ENCODE measurements at places on chromosomes 12 and 14.

DNA sequence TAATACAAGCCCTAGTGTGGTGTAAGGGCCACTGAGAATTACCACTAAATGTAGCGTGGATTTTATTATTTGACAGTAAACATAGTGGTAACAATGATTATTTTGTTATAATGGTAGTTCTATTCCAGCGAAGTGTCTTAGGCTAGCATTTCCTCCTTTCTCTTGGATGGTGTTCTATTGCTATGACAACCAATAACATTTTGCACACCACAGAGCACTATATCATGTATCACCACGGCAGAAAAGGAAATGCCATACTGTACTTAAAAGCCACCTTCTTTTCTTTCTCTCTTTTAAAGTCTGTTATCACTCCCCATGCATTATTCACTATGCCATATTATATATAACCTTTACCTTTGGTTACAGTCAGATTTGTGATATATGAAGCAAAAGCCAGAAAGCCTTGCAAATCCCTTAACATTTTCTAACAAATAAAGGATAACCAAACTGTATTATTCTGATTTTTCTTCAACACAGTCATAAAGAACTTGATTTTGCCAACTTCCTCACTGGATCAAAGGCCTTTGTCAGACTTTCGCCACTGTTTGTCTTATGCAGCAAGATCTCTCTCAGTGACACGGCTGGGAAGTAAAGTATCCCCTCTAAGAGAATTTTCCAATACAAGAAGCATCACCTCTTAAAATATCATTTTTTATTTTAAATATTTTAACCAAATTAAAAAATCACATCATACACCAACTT, 195.8 kb downstream of the FOXN3 start:
- no peaks in the 10 kb centered on the region for H3K27me3 ChIP-seq
- DNase-seq = no peak
- H3K36me3 ChIP-seq = no peaks in the 10 kb centered on the region

DNA sequence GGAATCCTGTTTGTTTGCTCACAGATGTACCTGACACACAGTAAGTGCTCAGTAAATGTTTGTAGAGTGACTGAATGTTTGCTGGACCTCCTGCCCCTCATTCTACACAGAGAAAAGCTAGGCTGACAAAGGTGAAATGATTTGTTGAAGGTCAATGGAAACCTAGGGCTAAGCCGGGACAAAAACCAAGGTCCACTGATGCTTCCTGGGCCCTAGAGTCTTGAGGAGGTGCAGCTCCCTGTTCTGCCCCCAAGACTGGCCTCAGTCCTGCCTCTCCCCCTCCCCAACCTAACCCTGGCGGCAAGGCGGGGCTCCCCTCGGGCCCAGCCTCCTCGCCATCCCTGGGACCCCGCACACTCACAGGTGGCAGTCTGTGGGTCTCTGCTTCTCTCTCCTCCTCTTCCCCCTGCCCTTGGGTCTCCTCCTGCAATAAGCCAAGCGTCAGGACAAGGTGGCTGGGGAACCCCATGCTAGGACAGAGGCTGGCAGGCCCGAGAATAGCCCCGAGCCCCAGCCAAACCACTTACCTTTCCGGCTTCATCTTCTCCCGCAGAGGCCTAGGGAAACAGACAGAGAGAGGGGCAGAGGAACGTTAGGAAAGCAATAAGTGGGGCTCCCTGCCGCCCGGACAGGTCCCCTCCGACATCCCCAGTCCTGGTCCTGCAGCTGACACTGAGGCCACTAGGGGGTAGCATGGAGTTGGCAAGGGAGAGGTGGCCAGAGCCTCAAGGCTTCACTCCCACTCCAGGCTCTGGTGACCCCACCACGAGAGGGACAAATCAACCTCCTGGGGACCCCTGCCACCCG, 9.3 kb downstream of the PGF start:
- H3K27me3 ChIP-seq = no peaks in the 10 kb centered on the region
- no peaks in the 10 kb centered on the region for H3K36me3 ChIP-seq
- H3K4me1 ChIP-seq = peaks cover 9% of the 10 kb centered on the region
- no peak overlapping the region for H3K4me3 ChIP-seq
- peak; percentile 78 for DNase-seq
- no peak overlapping the region for H3K27ac ChIP-seq

DNA sequence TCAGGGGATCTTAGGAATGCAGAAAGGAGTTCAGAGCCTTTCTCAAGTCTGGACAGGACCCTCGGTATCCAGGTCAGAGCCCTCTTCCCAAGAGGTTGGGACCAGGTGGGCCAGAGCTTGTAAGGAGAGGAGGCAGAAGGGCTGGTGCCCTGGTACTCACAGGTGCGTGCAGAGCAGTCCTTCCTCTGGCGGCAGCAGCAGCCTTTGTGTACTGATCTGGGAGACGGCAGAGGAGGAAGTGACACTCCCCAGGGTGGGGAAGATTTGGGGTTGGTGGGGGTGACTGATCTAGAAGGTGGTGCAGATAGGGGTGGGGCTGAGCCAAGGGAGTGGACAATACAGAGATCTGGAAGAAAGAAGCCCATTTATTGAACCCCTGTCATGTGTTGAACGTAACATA, at the start of gene ITGB7:
Gene ITGB7, minus strand, starts transcription at position 210 of the 400 bp plus-strand sequence. CDS start 6,808 bp downstream, outside the sequence.
- no peaks in the 10 kb centered on the region for H3K27me3 ChIP-seq
- H3K4me1 ChIP-seq = peaks cover 4% of the 10 kb centered on the region
- no peak within 1 kb of the TSS for H3K4me3 ChIP-seq

DNA sequence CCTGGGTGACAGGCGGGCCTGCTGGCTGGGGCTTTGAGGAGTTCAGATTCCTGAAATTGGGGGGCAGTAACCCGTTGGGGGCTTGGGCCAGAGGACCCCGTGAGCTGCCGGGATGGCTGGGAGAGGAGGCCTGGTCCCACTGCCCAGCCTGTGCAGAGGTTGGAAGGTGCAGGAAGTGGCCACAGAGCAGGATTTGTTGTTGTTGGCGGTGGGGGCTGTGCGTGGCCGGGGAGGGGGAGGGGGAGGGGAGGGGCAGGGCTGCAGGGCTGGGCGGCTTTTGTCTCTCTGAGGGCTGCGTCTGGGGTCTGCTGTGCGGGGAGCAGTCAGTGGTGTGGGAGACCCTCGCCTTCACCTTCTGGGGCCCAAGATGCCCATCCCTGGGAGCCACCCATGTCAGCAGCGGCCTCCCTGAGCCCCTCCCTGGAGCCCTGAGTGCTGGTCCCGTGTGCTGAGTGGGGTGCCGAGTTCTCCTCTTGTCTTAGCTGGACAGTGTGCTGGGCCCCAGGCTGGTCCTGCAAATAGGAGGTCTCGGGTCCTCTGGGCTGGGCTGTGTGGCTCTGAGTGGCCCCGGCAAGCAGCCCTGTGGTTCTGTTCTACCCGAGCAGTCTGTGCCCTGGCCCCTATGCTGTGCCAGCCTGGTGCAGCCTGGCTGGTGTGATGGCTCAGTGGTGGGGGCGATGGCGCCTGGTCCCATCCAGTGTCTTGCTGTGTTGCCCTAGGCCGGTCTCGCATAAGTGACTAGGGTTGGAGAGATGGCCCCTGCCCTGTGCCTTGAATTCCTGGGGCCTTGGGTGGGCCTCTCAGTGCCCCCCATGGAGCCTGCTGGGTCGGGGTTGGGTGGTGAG, 10.3 kb downstream of the KIF26A start:
- H3K27ac ChIP-seq = no peak overlapping the region
- H3K27me3 ChIP-seq = no peaks in the 10 kb centered on the region
- no peak for DNase-seq
- no peaks in the 10 kb centered on the region for H3K4me1 ChIP-seq
- no peak overlapping the region for H3K4me3 ChIP-seq

DNA sequence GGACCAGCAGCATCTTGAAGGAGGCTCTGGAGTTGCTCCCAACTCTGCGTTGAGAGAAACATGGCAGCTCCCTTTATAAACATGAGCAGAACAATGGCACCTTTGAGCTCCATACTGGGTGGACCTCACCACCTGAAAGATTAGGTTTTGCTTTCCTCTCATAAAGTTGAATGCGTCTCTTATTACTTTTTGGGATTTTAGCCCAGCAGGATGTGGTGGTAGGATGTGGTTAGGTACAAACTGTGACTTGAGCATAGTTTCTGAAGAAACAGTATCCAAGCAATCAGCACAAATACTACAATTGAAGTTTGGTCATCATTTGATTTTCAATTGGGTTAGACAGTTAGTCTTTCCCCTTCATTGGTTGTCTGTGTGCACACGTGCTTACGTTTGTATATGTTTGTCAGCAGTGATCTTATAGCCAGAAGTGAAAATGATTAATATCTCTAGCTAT, at the start of gene PRR4:
Gene PRR4, minus strand, starts transcription at position 51 of the 454 bp plus-strand sequence. Its CDS starts 38 bp downstream, at position 13.
- DNase-seq = no peak
- H3K27ac ChIP-seq = no peak within 1 kb of the TSS
- H3K4me3 ChIP-seq = no peak within 1 kb of the TSS
- H3K4me1 ChIP-seq = no peaks in the 10 kb centered on the region

Data from testis (tissue), 5 donors.